ENCODE measurements at places on chromosomes 12 and 14.
A peak's percentile ranks its signal among the peaks of the same experiment; 100 is the strongest.

DNA sequence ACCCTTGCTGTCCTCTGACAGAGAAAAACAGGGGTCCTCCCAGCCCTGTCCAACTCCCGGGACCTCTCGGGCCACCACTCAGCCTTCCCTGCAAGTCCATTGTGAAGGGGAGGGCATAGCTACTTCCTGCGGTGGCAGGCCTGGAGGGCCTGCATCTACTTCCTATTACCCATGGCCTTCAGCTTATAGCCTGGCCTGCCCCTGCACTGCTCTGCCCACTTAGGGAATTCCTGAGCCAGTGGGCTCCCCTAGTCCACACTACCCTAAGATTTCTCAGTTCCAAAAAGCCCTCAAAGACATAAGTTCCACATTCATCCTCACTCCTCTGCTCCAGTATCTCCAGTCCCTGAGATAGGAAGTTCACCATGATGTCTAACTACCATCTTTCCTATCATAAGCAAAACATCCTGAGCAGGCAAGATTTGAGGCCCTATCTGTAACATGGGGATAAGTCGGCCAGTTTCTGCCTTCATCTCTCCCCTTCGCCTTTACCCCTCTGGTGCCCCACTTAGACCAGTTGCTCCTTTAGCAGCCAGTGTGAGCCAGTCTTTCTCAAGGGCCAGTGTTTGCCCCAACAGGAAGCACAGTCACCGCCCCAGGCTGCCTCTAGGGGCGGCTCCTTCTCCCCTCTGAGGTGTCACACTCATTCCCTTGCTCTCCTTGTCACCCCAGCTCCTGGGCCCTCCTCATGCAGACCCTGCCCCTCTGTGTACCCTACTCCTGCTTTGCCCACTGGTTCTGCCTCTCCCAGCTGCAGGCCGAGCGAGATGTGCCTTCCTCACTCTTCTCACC is 10.9 kb downstream of the HDAC7 start:
- peak; percentile 61 for DNase-seq

DNA sequence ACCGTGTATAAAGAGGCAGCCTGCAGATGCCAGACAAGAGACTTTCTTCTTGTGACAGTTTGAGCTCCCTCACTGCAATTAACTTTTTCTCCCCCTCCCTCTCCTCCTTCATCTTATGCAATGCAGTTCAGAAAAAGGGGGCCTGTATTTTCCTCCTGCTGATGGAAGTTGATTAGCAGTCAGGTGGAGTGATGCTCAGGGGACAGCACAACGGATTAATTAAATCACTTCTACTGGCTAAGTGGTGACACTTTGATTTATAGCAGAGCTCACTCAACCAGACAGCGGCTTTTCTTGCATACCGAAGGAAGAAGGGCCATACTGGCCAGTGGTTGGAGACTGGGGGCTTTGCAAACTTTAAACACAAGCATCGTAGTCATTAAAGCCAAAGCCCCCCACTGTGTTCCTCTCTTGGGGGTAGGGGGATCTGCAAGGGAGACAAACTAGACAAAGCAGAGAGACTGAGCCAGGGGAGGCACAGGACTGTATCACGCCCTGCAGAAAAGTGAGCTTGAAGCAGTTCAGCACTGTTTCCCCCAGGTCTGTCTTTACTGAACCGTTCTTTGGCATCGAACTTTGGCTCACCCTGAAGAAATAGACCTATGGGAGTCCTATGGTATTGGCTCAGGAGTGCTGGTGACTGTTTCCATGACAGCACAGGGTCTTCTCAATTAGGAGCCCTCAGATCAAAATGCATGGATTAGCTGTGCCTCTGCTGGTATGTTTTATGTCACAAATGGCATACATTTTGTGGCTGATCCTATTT is 47.7 kb downstream of the SPRING1 start:
- no peak for DNase-seq

DNA sequence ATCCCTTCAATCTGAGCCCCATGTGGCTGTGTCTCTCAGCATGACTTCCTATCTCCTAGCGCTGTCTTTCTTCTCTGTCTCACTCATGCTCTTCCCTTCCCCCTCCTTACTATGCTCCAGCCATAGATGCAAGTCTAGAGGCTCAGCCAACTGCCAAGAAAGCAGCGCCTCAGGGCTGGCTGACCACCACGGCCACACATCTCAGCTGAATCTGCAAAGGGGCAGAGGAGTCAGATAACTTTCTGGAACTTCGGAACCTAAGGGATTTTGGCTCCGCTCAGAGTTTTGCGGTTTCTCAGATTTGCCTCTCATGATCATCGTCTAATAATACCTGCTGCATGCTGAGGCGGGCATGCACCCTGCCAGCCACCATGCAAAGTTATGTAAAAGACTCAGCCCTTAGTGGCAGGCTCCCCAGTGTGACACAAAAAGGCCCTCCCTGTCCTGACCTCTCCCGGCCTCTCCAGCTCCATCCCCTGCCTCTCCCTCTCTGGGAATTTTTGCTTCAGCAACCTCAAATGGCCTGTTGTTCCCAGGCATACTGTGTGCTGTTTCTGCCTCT is 5.0 kb upstream of the FGF6 start:
- no peak for DNase-seq

GRCh38 chr12:76586764-76587395 is 27.3 kb upstream of the OSBPL8 start:
- DNase-seq = peak; percentile 73

- no peak for DNase-seq
Observed at GRCh38 chr14:54857830-54858269, 44.8 kb downstream of the GCH1 start.

DNA sequence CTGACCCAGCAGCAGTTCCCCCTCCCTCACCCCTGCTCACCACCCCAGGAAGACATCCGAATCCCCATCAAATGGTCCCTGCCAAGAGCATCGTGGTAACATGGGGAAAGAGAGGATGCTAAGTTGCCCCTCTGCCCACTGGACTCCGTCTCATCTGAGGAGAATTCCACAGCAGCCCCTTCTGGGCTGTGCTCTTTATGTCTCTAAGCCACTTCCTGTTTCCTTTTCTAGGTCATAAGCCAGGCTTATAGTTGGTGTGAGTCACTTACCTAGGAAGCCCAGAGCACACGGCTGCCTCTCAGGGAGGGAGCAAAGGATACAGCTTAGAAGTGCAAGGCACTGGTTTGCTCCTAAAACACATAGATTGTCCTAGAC is 76.0 kb downstream of the VCPKMT start:
- peak; percentile 22 for DNase-seq

- no peak for DNase-seq
Observed at GRCh38 chr14:102537981-102538601, 28.5 kb upstream of the ANKRD9 start.

All from KG1 (cell line).